ENCODE measurements at places on chromosomes 2 and 18.
A peak's percentile ranks its signal among the peaks of the same experiment; 100 is the strongest.

DNA sequence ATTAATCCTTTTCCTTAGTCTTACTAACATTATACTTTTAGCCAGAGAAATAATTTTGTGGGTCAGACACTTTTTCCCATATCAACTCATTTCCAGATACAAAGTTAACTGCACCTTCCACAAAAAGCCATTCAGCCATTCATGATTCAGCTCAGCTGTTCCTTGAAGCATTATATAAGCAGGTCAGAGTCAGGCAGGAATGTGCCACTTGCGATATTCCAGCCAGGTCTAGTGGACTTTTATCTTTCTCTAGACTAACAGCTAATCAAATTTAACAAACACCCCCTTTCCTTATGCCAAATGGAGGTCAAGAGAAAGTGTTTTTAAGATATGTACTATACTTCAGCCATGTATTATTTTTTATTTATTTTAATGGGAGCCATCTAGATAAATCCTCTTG is 75.6 kb upstream of the EPB41L3 start:
- DNase-seq = no peak

GRCh38 chr2:37654932-37655841 is 16.3 kb downstream of the CDC42EP3 start:
- DNase-seq = no peak

DNA sequence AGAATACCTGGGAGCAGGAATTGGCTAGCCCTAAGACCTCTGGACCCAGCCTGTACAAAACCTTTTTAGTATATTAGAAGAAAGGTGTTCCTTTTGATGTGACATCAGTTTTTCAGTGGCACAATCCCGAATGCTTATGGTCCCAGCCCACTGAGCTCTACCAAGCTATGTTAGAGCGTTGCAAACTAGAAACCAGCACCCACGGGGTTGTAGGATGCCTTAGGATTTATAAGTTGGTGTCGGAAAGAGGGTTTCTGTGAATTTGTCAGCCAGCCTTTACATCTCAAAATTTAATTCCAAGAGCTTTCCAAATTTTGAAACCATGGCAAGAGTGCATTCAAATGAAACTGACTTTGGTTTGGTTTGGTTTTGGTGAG is 499 bp upstream of the LMAN1 start:
- no peak for DNase-seq

DNA sequence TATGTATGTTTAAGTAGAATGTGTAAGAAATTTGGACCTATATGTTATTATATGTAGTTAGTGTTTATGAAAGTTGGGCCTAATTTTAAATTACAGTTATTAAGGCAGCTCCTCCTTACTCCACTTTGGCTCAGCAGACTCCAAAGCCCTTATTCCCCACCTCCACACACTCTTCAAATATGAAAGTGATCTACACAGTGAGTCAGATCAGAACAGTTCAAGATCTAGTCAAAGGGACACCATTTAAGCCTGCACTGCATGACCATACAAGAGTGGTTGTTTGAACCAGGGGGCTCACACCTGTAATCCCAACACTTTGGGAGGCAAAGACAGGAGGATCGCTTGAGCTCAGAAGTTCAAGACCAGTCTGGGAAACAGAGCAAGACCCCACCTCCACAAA is 21.2 kb upstream of the PMAIP1 start:
- DNase-seq = no peak

DNA sequence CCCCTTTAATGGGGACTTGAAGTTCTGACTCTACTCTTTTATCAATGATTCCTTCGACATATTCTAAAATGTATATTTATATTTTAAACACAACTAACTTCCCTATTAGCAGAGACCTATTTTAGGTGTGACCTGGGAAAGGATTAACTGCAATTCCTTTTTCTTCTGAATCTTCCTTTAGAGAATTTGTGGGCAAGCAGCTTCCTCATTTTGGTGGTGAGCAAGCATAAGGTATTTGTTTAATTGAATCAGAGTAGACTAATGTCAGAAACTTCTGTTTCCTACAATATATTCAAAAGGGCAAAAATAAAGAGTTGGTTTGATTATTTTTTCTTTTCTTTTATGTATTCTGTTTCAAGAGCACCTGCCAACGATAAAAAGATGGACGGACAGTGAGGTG is 237.0 kb downstream of the IKZF2 start:
- no peak for DNase-seq

- DNase-seq = no peak
Observed at GRCh38 chr2:68800517-68800916, 65.9 kb downstream of the ARHGAP25 start.

DNA sequence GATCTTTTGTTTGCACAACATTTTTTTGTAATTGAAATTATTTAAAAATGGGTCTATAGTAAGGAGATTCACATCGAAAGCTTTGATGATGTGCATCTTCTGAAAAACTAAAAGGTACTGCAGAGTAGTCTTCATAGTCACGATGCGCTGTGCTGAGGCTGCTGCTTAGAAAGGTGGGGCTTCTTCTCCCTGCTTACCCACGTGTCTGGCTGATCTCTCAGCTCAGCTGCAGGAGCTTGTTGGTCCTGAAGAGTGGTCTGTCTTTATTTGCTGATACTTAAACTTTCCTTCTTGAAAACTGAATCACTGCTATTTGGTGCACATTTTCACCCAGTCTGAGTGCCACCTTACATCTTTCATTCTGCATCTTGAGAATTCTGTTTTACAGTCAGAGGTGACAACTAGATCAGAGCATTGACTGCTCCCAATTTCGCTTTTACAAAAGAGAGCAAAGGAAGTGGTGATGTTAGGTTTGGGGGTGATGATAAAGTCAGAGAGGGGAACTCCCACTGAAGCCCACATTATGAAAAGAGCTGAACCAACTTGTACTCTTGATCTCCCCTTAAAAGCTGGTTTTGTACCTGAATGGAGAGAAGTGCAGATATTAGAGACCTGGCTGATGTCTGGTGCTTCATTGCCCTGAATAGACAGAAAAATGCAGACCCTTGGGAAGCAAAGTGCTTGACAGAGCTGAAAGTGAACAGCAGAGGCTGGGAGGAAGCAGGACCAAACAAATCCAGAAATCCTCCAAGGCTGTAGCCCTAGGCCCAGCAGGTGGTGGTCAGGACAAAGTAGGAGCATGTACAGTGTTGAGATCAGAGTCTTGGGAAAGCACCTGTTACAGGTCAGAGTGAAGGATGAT is 984.5 kb downstream of the TSN start:
- no peak for DNase-seq

GRCh38 chr2:209495855-209496585 is 72.2 kb downstream of the MAP2 start:
- DNase-seq = peak; percentile 87

All from DMS79 treated with DMSO at 0.1 percent for 48 hours (cell line).